Anterior cingulate cortex (tissue), 58 donors: ENCODE measurements at places on chromosomes 3 and 15.

DNA sequence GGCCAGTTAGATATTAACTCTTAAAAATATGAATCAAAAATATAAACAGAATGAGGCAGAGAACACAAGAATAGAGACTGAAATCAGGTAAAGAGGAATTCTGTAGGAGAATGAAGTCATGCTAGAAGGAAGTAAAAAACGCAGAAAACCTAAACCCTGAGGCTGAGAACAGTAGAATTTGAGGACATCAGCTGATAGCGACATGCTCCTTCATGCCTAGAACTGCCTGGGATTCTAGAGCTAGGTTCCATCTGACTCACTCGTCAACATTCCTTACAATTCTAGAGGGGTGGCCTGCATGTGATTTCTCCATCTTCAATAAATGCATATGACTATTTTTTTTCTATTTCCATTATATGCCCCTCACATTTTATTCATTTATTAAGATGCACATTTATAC is 343.0 kb downstream of the ROBO1 start:
- no peak for DNase-seq

- DNase-seq = no peak
These were observed 32.4 kb upstream of the SMAD3 start for GRCh38 chr15:67033012-67033411.

- DNase-seq = no peak
These were observed 5.8 kb downstream of the EID1 start for GRCh38 chr15:48883699-48884098.

DNA sequence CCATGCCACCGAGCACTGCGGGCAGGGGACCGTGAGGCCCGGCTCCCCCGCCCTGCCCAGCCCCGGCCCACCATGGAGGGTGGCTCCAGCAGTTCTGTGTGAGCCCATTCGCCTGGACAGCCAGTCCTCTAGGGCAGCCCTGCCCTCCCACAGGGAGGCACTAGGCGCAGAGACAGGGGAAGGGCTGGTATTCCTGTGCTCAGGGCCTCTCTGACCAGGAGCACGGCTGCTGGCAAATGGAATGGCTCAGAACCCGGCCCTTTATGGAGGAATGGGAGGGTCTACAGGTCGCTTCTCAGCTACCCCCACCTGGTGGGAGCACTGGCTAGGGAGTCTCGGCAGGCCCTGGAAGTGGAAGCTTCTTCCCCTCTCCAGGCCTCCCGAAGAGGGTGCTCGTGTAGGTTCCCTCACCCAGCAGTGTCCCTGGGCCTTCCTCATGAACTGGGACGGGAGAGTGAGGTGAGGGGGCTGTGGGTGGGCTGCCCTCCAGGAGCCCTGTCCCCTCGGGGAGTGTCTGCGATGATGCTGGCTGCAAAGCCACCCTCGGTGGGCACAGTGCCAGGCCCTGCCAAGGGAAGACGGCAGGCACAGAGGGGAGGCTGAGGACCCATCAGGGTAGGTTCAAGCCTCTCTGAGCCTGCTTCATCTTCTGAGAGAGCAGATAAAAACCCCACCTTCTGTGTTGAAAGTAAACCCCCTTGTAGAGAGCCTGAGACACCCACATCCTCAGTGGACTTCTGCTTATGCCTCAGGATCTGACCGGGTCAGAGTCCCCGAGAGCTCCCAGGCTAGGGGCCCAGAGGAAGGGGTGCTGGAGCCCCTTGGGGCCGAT is 1.5 kb downstream of the MELTF start:
- DNase-seq = no peak

DNA sequence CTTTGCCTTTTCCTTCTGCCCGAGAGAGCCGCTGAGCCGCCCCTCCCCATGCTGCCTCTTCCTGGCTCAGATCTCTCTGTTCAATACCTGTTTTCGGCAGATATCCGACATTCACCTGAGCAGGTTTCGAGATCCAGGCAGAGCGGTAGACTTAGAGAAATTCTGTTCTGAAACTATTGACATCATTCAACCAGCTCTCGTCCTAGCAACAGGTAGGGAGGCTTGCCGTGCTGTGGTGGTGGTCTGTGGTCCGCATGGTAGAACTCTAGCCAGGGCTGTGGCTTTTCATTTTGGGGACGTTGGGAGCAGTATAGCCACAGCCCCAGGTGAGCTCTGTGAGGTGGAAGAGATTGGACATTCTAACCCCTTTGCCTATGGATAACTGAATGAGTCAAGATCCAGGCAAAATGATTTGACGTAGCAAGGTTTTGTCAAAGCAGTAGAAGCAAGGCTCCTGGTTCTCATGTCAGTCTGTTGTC is 810 bp downstream of the TMEM62 start:
- DNase-seq = no peak

- DNase-seq = no peak
These were observed 34.8 kb downstream of the IL12A start for GRCh38 chr3:160023476-160023875.

DNA sequence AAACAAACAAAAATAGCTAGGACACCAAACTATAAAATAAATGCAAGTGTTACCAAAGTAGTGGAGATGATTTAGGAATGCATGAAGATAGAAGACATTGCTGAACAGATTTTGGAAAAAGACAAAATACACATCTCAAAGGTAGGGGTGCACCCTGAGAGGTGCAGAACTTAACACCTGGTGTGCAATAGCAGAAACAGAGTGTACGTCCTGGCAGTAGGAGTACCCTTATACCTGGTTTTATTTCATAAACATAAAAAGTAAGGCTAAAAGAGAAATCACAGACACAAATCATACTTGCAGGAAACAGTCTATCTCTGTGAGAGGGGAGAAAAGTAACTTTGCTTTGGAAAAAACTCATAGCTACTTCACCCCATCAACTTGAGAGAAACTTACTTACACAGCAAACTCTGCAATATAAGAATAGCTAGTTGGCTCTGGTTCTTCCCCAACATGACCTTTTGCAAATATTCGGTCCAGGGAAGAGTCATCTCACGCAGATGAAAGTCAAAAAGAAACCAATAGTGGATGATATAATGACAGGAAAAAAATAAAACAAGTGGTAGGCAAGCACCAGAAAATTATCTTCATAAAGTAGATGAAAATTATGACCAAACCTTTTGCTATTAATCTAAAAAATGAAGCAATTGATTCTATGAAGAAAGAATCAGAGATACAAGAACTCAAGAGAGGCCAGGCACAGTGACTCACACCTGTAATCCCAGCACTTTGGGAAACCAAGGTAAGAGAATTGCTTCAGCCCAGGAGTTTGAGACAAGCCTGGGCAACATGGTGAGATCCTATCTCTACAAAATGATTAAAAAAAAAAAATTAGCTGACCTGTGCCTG is 108.9 kb upstream of the BNIP2 start:
- DNase-seq = no peak

DNA sequence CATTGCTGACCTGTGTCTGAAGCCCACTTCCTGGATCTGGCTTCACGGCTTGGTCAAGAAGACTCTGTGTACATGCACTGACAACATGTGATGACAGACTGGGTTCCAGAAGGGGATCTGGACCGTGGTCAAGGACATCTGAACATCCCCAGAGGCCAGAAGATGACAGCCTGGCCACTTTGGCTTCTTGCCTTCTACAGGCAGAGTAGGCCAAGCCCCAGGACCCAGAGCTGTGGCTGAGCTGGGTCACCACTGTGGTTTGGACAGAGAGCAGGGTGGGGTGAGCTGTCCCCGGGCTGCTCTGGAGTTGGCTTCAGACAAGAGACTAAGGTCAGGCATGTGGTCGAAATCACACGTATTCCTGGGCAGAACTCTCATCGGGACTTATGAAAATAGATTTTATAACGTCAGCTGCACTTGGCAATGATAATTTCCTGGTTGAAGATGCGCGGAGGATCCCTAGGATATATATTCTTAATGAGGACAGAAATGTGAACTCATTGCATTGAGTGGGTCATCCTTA is 114.1 kb upstream of the FRMD4B start:
- no peak for DNase-seq

DNA sequence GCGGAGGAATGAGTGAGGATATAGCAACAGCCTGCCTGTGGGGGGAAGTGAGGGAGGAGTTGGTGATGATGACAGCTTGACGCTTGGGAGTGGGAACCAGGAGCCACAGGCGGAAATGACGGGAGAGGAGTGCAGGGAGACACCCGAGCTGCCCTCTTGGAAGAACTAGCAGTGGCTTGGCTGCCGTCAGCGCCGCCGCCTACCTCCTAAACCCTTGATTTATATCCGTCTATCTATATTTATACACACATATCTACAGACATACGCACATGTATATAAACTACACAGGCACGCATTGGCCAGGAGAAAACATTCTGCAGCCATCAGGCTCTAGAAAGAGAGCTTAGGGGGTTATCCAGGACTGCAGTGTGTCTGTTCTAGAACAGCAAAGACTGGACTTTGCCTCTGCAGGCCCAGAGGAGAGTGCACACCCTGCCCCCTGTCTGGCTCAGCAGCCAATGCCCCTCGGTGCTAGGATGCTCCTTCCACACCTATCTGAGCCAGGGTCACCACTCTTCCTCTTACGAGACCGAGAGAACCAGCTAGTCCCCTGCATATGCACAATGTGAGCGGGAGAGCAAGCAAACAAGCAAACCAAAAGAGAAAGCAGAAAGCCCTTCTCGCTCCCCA is 45.3 kb upstream of the MAGEF1 start:
- peak; percentile 71 for DNase-seq

DNA sequence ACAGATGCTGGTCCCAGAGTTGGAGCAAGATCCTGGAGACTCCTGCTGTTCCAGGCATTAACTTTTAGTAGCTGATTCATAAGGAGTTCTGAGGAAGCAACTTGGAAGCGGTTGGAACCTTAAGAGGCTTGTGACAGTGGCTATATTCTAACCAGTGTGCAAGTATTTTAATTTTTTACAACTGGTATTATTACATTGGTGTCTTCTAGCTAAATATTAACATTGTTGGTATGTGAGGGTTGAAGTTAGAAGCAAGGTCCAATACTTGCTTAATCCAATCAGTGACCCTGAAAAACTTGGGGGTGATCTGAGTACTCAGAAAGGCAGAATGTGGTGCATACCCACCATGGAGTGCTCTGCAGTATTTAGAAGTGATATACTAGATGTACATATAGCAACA is 1.5 kb upstream of the OR4F15 start:
- DNase-seq = no peak

DNA sequence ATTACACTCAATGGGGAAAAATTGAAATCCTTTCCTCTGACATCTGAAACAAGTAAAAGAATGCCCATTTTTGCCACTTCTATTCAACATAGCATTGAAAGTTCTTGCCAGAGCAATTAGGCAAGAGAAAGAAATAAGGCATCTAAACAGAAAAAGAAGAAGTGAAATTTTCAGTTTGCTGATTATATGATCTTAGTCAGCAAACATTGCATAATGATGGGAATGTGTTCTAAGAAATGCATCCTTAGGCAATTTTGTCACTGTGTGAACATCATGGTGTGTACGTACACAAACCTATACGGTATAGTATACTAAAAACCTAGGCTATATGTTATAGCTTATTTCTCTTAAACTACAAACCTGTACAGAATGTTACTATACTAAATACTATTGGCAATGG is 278.0 kb downstream of the CGGBP1 start:
- no peak for DNase-seq

DNA sequence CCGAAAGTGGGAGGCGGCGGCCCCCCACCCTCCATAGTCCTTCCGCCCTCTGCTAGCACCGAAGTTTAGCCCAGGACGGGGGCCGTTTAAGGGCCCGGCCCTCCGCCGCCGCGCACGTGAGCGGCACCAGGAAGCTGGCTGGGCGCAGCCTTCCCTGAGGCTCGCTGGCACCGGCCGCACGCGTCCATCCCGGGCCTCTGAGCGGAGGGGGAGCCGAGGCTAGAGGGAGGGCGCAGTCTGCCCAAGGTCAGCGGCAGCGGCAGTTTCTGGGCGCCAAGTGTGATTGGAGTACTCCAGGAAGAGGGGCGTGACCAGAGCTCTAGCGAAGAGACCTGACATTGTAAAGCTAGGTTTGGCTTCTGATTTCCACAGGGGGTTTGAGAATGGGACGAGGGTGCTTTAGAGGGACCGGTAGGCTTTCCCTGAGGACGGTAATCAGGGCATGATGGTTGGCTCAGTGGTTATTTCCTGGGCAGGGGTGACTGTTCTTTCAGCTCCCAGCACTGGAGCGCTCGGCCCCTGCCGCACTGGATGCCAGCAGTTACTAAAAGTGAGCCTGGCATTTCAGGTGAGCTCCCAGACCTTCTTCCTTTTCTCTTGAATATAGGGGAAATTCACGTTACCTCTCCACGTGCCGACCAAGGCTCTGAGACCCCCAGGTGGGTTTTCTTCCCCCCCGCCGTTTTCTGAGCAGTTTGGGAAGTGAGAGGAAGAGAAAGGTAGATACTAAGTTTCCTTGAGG is 853 bp downstream of the TEX264 start:
- no peak for DNase-seq

DNA sequence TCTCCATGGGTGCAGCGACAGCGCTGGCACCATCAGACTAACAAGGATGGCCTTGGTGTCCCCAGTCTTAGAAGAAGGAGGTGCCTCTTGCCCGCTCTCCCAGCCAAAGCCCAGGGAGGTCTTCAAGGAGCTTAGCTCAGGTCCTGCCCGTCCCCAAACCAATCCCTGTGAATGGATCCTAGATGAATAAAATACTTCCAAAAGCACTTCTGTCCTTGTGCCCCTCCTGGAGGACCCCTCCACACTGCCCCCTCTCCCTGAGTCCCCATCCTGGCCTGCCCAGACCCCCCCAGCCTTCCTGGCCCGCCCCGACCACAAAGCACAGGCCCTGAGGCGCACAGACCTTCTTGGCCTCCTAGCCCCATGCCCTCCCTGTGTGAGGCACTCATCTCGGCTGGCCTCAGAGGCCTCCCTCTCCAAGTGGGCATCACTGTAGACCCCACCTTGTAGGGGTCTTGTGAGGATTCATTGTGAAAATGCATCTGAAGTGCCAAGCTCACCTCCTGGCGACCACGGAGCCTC is 8.4 kb downstream of the SLC28A1 start:
- DNase-seq = no peak

GRCh38 chr3:51271172-51271571 is 113.9 kb upstream of the MANF start:
- no peak for DNase-seq

DNA sequence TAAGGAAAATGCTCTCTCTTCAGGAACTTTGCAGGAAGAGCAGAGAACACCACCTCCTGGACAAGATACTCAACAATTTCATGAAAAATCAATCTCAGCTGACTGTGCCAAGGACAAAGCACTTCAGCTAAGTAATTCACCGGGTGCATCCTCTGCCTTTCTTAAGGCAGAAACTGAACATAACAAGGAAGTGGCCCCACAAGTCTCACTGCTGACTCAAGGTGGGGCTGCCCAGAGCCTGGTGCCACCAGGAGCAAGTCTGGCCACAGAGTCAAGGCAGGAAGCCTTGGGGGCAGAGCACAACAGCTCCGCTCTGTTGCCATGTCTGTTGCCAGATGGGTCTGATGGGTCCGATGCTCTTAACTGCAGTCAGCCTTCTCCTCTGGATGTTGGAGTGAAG is 200.5 kb downstream of the AKAP13 start:
- DNase-seq = no peak

DNA sequence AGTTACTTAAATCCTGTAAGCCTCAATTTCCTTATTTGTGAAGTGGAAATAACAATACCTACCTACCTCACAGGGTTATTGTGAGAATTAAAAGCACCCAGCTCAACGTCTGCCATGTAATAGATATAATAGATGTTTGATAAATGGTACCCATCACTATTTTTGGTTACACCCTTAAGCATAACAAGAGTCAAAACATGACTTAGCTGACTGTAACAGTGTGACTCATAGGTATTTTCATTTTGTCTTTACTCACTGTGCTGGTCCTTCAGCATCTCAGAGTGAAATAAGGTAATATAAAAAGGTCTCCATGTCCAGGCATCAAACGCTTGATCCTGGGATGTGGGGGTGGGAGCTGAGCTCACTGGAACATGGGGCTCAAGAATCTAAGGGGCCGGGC is 3.1 kb downstream of the CPLX3 start:
- DNase-seq = no peak

- DNase-seq = no peak
These were observed 8.1 kb downstream of the SEC13 start for GRCh38 chr3:10312861-10313260.

GRCh38 chr3:107683447-107683846 is 160.7 kb downstream of the BBX start:
- DNase-seq = no peak
